Activated naive CD4-positive, alpha-beta T cell treated with Interleukin-2 at 50 U/mL for 16 hours (primary cell): ENCODE measurements at places on chromosomes 3 and 15.
A peak's percentile ranks its signal among the peaks of the same experiment; 100 is the strongest.

- no peak for DNase-seq
These were observed 8.5 kb upstream of the SLC24A5 start for GRCh38 chr15:48112242-48112641.

- DNase-seq: no peak
These were observed 58.4 kb downstream of the CAPN7 start for GRCh38 chr3:15264486-15264885.

GRCh38 chr15:74124759-74125158, 5.6 kb upstream of the ISLR2 start:
- DNase-seq: no peak

- DNase-seq: no peak
These were observed 2.6 kb upstream of the WWTR1 start for GRCh38 chr3:149660462-149660861.

GRCh38 chr3:137869022-137869421, 104.9 kb downstream of the SOX14 start:
- DNase-seq: no peak

- no peak for DNase-seq
These were observed 8.5 kb downstream of the BHLHE40 start for GRCh38 chr3:4987538-4988296.

DNA sequence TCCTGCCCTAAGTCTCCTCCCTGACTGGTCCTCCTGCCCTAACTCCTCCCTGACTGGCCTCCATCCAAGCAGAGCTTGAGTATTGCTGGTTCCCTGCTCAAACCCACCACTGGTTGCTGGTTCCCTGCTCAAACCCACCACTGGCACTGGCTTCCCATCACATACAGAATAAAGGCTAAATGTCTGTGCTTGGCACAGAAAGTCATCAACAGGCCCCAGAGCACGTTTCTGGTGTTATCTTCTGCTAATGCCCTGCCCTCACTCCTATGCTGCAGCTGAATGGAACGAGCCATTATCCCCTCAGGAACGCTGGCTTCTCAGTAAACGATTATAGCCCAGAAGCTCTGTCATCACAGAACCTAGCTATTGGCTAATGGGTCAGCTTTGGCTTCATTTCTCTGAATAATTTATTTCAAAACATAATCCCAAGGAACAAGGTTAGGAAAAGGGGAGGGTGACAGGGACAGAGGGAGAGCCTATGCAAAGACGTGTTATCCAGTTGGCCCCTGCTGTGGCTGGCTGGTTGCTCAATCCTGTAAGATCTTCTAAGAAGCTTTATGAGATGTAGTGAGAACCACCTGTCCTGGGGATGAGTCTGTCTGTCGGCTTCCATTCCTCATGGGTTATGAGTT, 6.3 kb upstream of the MUC20 start:
- no peak for DNase-seq

GRCh38 chr3:29977360-29977759, 629.0 kb upstream of the TGFBR2 start:
- no peak for DNase-seq

DNA sequence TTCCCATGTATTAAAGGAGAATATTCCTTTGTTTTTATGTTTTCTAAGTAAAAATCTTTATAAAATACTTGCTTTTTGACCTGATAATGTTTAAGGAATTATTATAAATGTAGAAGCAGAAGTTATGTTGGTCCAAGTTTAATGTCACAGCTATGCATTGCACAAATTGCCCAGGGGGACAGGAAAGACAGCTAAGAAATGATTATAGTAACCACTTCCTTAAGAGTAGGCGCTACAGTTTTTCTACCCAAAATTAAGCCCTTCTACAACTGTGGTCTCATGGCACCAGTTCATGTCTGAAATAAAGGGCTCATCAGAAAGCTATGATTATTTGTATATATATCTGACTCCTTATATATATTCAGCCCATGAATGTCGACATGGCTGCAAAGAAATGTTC, 176.4 kb downstream of the GBE1 start:
- DNase-seq: no peak

- DNase-seq: no peak
These were observed 20.2 kb downstream of the SLC24A1 start for GRCh38 chr15:65641768-65642475.

DNA sequence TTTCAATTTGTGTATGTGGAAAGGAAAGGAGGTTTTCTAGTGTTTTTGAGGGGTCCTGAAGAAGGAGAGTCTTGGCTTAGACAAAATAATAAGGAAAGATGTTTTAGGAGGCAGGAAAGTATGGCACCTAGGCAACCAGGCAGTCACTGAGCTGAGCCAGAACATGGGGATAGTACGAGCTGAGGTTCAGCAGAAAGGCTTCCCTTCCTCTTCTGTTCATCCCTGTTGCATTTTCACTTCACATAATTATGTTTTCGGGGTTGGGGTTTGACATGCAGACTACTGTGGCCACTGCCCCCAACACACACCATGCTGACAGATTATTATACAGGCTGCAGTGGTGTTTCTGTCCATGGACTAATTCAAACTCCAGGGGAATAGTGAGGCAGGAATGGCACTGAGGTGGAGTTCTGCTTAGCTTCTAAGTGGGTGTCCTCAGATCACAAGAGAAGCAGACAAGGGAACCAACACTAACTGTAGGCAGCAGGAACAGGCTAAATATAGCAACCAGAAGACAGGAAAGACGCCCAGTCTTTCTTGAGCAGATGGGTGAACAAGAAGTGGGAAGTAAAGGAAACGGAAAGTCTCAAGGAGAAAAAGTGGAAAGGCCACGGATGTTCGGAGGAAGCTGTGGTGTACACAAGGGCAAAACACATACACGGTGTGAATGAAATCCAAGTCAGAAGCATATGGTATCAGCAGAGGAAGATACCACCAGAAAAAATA, 305.8 kb downstream of the PLCL2 start:
- DNase-seq: no peak

GRCh38 chr3:122975163-122975923, 52.2 kb downstream of the SEMA5B start:
- DNase-seq: no peak

- DNase-seq: peak; percentile 27
These were observed 24.0 kb downstream of the LTF start for GRCh38 chr3:46440531-46441294.

- no peak for DNase-seq
These were observed 48.1 kb upstream of the GK5 start for GRCh38 chr3:142273501-142273900.

GRCh38 chr3:189638276-189639031, 7.3 kb downstream of the TP63 start:
- DNase-seq: no peak

- DNase-seq: no peak
These were observed 227.6 kb upstream of the BHLHE40 start for GRCh38 chr3:4751502-4752101.

DNA sequence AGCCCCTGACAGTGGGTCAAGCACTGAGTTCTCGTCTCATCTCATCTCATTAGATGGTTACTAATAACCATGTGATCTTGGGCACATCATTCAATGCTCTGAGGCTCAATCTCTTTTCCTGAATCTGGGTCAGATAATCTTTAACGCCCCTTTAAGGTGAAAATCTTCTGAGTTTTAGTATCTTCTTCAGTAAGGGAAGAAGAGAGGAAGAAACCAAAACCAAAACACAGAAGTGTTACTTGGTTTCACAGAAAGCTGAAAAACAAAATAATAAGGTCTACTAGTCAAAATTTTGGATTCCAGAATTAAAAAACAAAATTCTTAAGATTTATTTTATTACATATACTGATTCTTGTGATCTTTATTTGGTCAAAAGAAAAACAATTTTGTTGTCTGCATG, 78.2 kb downstream of the CLASP2 start:
- DNase-seq: no peak

- DNase-seq: no peak
These were observed 42.5 kb downstream of the SCN10A start for GRCh38 chr3:38773528-38773927.

GRCh38 chr3:65265511-65265910, 577.7 kb upstream of the ADAMTS9 start:
- no peak for DNase-seq

DNA sequence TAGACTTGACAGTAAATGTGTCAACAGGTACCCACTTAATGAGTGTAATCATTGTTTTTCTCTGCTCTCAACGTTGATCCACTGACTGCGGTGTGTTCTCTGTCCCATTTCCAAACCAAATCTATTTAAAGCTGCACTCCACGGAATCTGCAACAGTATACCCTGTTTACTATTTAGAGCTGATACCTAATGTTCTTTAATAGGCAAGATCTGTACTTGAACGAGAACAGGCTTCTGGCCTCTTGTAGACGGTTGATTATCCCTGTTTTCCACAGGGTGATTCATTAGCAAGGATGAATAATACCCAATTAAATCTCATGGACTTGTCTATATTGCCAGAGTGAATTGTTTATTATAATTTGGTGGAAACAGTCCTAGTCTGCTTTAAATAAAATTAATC, 189.9 kb downstream of the LPP start:
- no peak for DNase-seq

- no peak for DNase-seq
These were observed 5.3 kb downstream of the BRPF1 start for GRCh38 chr3:9736831-9737230.

- DNase-seq: no peak
These were observed 456.3 kb upstream of the ARRDC4 start for GRCh38 chr15:97504031-97504792.

GRCh38 chr3:156792536-156792935, 33.6 kb upstream of the LEKR1 start:
- DNase-seq: no peak

GRCh38 chr3:52527732-52528585, 5.7 kb downstream of the NT5DC2 start:
- DNase-seq: no peak

DNA sequence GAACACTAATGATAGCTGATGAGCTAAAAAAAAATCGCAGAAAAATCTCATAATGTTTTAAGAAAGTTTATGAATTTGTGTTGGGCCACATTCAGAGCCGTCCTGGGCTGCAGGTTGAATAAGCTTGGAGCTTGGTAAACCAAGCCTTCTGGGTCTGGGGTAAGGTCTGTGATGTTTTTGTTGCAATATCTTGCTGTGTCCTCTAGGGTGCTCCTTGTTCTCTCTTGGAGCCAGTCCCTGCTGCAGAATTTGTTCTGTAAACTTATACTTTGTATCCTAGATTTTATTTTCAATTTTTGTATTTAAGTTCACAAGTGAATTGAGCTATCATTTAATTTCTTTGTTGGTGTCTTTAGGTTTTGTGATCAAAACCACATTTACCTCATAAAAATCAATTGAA, 143.7 kb downstream of the NR1D2 start:
- no peak for DNase-seq

DNA sequence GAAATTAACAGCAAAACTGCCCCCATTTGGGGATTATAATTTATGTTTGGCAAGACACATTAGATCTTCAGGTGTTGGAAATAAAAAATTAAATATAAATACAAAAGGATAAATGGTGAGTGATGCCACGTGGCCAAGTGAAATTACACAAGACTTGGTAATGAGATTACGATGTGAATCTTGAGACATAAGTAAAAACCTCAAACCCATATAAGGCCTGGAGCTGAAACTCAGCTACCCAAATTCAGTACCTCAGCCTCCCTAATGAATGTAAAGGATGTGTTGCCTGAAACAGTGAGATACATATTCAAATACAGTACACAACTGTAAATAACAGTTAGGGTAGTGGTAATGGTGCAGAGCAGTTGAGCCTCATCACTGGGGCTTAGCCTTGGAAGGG, 1146.6 kb downstream of the OTOL1 start:
- DNase-seq: no peak

DNA sequence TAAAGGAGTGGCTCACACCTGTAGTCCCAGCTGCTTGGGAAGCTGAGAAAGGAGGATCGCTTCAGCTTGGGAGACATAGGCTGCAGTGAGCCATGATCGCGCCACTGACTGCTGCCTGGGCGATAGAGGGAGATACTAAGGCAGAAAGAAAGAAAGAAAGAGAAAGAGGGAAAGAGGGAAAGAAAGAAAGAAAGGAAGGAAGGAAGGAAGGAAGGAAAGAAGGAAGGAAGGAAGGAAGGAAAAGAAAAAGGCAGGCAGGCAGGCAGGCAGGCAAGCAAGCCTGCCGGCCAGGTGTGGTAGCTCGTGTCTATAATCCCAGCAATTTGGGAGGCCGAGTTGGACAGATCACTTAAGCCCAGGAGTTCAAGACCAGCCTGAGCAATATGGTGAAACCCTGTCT, 15.3 kb downstream of the SLC28A1 start:
- no peak for DNase-seq

DNA sequence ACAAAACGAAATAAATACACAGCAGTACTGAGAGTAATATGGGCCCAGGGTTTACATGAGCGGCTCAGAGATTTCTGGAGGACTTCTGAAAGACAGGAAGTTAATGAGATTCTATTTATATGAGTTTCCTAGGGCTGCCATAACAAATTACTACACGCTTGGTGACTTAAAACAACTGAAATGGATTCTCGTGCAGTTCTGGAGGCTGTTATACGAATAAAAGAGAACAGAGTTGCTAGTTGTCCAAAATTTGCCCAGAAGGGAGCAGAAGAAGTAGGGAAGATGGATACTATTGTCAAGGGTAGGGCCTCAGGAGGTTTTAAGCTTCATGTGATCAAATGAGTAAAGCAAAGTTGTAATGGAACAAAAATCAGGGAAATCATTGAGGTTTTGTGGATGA, 173.1 kb upstream of the LYSMD4 start:
- DNase-seq: no peak

- DNase-seq: no peak
These were observed 16.1 kb upstream of the ARL14 start for GRCh38 chr3:160660902-160661301.

GRCh38 chr3:190494907-190495306, 19.0 kb upstream of the IL1RAP start:
- no peak for DNase-seq

GRCh38 chr15:37050345-37050744, 50.0 kb downstream of the MEIS2 start:
- no peak for DNase-seq

DNA sequence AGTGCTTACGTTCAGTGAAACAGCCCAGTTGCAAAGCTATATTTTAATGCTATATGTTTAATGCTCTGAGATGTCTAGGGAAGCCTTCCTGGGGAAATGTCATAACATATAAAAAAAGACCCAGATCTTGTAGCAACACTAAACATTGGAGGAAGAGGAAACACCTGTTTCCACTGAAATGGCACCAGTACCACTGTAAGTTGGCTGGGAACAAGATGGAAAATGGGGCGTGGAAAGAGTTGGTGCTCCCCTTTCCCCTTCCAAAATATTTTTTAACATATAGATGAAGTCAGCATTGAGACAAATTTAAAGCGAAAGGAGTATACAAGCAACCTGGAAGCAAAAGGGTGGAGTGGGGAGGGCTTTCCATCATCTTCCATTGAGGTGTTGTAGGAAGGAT, 289.9 kb upstream of the COL8A1 start:
- DNase-seq: no peak

- DNase-seq: no peak
These were observed 626.4 kb upstream of the GOLIM4 start for GRCh38 chr3:168722091-168722490.
